BE2C (cell line): ENCODE measurements at places on chromosomes 4 and X.

DNA sequence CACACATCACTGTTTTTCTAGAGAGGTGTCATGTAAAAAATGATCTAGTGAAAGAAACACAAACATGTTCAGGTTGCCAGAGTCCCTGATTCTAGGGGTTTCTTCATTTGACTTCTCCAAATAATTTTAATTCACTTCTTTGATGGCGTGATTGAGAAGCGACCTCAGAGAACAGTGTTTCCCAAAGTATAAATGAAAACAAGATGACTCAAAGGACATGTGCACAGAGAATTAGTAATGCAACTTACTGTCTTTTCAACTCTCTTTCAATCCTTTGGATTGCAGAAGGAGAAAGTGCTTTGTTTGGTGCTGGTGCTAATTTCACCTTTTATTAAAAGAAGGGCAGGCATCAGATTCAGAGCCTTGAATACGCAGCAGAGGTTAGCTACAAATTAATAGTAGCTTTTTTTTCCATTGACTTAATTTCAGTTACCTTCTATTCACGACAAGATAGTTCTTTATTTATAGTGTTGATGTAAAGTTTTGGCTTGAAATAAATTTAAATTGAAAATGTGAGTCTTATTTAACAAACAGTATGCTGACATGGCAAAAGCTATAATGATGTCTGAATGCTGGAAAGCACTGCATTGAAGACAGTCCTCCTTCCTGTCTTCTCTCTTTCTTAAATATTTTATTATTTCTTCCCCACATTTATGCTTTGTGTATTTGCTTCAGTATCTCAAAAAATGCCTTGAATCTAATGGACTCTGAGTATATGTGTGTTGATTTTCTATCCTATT, 85.1 kb downstream of the SLC10A7 start:
- no peak for DNase-seq

DNA sequence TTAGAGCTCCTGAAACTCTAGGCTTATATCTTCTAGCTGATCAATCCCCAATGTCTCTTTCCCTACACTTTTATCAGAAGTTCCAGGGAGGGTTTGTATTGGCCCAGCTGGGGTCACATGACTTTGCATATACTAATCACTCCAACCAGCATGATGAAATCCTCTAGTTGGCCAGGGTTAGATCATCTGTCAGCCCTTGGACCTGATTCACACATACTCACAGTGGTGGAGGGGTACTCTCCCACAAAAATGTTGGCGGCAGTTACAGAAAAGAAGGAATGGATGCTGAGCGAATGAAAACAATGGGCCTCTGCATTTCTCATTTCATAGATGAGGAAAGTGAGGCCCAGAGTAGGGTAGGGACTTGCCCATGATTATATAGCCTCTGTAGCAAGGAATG, 151.1 kb downstream of the PJA1 start:
- DNase-seq = no peak

DNA sequence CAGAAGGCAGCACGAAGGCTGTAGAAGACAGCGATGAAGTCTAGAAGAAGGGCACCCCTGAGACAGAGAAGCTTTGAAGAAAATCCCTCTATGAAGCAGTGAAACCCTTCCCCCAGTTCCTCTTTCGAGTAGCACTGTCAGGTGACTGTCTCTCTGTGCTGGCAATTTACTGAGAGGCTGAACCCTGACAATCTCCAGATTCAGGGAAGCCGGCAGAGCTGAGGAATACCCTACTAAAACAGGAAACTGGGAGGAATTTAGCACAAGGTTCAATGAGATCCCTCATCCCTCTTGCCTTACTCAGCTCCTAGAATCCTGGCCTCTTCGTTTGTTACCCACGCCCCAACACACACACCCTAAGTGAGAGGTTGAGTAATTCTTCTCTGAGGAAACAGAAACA, 239.7 kb upstream of the NOCT start:
- no peak for DNase-seq

DNA sequence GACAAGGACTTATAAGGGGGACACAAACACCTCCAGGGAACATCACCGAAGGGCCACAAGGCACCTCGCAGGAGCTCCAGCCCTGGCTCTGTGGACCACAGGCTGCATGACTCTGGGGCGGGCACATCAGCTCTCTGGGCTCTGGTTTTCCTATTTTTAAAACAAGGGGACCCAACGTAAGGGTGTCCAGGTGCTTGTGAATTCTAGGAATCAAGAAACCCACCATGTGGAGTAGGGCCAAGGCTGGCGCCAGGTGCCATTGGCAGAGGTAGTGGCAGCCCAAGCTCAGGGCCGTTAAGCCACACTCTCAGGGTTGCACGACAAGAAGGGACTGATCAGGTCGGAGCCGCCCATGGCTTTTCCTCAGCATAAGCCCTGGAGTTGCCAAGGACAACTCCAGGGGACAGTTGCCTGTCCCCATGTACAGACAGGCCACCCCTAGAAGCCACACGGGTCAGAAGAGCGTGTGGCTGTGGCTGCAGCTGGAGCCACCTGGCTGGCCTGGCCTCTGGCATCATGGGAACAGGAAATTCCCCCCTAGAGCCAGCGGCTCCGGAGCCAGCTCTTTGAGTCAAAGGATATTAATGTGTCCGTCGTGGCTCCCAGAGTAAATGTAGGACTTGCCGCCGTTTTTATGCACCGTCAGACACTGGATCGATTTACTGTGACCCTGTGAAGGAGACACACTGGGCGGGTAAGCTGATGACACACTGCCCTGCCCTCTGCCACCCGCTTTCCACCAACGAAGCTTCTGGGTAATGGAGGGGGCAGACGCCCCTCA, 32.5 kb downstream of the WDR1 start:
- DNase-seq = no peak
